ENCODE measurements at places on chromosomes 3 and 15.

DNA sequence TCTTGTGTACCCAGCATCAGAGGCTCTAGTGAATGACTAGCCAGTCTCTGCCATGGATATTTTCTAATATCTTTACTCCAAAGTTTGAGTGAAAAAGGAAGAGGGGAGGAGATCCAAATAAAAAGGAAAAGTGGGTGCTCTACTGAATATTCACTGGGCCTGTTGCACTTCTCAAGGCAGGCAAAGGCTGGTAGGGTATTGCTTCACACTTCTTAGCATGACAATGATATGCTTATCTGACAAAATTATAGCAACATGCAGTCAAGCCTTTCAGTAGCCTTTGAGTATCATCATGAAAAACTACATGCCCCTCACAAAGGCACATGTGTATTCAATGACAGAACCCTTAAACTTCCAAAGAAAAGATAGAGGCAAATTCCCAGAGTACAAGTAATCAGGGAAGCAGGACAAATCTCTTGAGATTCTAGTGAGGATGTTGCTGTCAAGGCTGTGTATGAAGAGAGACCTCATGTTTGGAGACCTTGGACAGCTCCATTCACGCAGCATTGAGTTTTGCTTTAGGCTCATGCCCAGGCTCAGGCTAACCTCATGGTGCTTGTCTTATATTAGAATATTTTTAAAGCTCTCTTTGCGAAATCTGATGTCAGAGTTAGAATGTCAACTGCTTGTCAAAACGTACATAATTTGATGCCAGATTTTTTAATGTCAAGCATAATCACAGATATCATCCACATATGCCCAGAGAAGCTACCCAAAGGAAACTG, 506.9 kb downstream of the OCA2 start:
- no peak for DNase-seq

- no peak for DNase-seq
These were observed 24.1 kb upstream of the SNRK start for GRCh38 chr3:43262194-43262593.

DNA sequence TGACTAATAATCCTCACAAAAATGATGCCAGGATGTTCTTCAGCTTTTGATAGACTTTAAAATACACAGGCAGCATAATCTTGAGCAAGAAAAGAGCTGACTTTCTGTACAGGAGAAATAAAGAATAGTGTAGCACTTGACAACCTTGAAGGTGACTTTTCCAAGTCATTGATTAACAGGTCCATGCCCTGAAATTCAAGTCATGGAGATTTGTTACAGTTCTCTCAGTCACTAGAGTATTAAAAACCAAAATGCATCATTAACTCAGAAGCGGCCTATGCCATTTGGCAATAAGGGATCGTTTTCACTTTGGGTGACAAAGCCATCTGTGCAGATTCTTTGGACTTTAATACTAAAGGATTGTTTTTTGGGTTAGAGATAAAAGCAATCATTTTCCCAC, 692.7 kb upstream of the SGO1 start:
- DNase-seq = no peak

DNA sequence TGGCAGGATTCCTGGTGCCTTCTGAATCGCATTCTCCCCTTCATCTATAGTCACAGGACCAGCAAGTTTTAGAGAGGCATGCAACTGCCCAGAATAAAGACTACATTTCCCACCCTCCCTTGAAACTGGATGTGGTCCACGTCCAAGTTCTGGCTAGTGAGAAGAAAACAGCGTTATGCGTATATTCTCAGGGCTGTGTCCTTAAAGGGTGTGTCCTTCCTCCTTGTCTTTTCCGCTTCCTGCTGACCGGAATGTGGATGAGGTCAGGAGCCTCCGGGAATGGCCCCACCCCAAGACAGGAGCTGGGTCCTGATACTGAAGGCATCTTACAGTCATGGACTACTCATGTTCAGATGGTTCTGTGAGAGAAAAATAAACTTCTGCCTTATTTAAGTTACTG, 20.2 kb downstream of the CHST2 start:
- DNase-seq = no peak

GRCh38 chr15:26287381-26287780, 424.3 kb upstream of the ATP10A start:
- no peak for DNase-seq

DNA sequence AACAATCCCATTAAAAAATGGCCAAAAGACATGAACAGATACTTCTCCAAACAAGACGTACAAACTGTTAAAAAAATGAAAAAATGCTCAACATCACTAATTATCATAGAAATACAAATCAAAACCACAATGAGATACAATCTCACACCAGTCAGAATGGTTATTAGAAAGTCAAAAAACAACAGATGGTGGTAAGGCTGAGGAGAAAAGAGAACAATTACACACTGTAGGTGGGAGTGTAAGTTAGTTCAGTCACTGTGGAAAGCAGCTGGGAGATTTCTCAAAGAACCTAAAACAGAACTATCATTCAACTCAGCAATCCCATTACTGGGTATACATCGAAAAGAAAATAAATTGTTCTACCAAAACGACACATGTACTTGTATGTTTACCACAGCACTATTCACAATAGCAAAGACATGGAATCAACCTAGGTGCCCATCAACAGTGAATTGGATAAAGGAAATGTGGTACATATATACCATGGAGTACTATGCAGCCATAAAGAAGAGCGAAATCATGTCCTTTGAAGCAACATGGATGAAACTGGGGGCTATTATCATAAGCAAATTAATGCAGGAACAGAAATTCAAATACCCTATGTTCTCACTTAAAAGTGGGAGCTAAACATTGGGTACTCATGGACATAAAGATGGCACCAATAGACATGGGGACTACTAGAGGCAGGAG, 51.5 kb downstream of the MYO1E start:
- DNase-seq = no peak

DNA sequence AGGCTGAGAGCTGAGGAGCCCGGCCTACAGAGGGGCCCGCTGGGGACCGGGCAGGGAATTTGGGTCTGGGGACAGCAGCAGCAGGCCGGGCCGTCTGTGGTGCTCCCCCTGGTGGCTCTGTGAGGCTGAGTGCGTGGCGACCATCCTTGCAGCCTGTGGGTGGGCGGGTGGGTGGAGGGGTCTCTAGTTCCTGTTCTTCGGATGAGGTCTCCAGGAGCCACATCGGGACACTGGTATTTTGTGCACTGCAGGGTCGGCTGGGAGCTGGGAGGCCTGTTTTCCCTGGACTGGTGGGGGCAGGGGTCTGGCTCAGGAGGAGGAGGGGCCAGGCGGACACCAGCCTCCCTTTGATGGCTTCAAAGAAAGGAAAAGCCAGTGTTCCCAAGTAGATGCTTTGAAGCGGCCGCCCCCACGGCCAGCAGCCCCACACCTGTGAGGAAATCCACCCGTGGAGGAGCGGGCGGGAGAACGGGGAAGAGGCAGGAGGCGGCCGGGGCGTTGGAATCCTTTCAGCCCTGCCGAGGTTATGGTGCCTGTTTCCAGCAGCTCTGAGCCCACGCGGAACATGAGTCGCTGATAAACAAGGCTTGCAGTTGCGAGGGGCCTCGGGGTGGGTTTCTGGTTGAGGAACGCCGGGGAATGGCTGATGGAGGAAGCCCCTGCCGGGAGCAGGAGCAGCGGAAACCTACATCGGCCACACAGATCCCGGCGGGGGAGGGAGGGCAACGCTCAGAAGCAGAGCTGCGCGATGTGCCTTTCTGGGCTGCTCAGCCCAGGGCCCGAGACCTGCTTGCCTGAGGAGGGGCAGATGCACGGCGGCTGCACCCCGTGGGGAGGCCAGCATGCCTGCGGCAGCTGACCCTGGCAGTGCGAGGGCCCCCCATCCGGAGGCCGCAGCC, 154.3 kb downstream of the NSMCE3 start:
- no peak for DNase-seq

DNA sequence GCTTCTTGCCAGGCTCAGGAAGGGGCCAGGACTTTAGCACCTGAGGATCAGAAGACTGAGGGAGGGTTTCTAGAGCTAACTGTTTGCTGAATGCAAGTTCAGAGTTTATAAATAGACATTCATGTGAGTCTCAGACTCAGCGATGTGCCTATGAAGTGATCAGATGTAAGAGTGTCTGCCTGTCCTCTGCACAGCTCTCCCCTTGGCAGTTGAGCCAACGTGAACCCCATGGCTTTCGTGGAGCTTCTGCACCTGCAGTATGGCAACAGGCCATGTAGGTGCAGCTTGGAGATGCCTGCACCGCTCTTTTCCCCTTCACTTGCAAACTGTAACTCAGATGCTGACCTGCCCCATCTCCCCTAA, 141.9 kb downstream of the CHDH start:
- peak; percentile 36 for DNase-seq

DNA sequence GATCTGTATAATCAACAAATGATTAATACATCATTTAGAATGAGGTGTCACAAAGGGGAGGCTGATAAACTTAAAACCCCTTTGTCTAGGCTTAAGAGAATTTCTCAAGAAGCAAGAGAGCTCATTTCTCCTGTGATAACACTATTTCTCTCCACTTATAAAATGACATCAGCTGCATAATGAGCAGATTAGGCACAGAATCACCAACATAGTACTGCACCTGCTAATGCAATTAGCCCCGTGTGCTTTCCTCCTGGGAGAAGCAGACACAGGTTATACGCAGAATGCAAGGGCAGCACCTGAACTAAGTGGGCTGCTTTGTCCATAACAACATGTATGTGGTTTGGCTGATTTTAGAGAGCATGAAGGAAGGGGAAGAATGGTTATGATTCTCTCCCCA, 515.3 kb upstream of the CFAP20DC start:
- no peak for DNase-seq

GRCh38 chr3:60274646-60275045, 976.6 kb downstream of the FHIT start:
- no peak for DNase-seq

GRCh38 chr3:194095464-194095863, 40.5 kb upstream of the HES1 start:
- DNase-seq = no peak

DNA sequence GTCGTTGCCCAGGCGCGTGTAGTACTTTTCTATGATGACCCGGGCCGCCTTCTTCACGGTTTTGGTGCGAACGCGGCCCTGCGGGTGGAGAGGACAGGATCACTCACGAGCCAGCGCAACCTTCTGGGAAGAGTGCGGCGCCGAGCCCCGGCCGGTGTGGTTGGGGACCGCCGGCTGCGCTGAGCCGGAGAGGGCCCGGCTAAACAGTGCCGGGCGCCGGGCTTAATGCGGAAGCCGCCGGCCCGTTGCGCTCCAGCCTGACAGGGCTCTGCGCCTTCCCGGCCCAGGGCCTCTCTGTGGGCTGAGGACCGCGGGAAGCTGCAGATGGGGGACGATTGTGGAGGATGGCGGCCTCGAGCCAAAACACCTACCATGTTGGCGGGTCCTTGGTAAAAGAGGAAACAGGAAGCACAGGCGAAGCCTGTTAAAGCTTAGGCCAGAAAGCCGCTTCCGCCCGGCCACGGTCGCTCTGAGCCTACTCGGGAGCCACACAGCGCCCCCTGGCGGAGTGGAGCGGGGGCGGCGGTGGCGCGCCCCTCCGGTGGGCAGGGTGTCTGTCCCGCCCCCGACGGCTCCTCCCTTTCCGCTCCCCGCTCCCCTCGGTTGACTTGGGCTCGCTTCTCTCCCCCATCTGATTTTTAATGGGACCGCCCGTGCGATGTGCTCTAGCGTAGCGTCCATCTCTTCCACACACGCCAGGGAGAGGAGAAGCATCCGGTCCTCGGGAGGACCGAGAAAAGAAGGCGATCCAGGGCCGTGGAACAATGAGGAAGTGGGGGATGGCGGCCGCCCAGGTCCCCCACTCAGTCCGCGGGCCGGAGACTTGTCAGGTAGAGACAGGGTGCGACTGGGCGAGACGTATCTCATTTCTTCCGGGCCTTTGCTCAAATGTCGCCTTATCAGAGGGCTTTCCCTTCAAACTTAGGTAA, at the start of gene RPS17:
Gene RPS17 (minus strand): TSS at position 403 of the 929 bp plus-strand sequence. CDS start 29 bp downstream, at position 374.
- peak; percentile 99 for DNase-seq

GRCh38 chr3:194631696-194632095, 1.5 kb downstream of the TMEM44 start:
- no peak for DNase-seq

- DNase-seq = no peak
These were observed 53.9 kb upstream of the VGLL3 start for GRCh38 chr3:87044846-87045245.

GRCh38 chr3:9339761-9340471, 22.9 kb upstream of the THUMPD3 start:
- DNase-seq = no peak

DNA sequence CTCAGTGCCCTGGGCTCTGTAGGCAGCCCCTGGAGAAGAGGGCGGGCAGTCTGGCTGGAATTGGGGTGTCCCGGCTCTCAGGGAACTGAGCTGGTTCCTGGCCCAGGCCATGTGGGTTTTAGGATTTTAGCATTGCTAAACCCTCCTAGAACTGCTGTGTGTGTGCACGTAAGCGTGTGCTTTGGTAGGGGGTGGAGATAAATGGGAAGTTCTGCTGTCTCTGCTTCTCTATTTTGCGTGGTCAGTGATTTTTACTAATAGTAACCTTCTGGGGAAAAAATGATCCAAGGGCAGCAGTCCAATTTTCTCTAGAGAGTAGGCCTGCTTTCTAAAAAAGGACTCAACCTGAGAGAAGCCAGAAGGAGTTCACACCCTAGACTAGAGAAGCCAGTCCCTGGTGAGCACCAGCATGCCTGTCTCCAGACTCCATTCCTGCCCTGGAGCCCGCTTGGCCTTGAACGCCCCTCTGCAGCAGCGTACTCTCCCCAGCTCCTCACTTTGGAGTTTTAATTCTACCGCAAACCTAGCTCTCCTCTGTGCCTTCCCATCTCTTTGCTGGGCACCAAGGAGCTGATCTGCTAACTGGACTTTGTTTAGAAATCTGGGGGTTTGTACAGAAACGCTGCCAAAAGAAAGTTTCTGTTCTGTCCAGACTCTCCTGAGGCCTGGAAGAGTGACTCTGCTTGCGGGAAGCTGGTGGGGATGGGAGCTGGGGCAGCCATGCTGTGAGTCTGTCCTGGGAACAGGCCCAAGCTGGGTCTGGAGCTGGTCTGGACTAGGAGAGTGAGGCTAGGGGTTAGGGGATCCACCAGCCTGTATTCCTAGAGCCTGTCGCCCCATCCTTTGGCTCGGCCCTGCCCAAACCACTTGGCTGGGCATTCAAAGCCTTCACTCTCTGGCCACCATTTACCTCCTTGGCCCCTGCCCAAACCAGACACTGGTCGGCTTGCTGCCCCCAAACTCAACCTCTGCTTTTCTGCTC, 19.7 kb downstream of the CORO2B start:
- DNase-seq = no peak

Measured in H1 (cell line).